CD4-positive, alpha-beta T cell treated with Interleukin-17A for 1 hour (primary cell): ENCODE measurements at places on chromosomes 2 and 18.

- no peak for DNase-seq
These were observed 56.0 kb upstream of the DSG1 start for GRCh38 chr18:31261792-31262582.

DNA sequence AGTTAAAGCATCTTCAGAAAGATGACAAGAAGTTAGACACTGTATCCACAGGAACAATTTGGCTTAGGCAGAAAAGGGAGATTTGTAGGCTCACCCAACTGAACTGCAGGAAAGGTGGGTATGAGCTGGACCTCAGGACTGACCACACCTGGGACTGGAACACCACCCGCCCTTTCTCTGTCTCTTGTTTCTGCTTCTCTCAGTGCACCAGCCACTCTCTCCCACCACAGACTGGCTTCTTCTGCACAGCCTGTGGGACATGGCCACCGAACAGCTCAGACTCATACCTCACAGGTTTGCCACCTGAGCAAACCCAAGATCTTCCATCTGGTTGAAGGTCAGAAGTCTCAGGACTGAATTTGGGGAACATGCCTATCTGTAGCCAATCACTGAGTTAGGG, 14.2 kb upstream of the MALT1 start:
- no peak for DNase-seq

DNA sequence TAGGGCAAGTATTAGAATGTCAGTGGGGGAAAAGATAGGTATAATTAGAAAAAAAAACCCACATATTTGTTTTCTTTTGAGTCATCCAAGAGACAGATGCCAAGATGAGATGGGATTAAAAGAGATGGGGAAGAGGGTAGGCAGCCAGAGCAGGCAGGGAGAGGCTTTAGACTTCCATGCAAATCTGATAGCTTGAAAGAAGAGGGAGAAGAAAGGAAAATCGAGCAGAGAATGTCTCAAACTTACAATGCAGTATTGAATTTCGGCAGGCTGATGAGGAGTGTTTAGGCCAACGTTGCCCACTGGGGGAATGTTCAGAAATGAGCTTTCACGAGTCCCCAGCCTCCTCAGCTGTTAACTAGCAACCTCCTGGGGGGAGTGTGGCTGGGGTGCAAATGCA, 91.3 kb downstream of the SPATS2L start:
- DNase-seq, result no peak

- no peak for DNase-seq
These were observed 18.8 kb upstream of the TMX3 start for GRCh38 chr18:68733707-68734106.

DNA sequence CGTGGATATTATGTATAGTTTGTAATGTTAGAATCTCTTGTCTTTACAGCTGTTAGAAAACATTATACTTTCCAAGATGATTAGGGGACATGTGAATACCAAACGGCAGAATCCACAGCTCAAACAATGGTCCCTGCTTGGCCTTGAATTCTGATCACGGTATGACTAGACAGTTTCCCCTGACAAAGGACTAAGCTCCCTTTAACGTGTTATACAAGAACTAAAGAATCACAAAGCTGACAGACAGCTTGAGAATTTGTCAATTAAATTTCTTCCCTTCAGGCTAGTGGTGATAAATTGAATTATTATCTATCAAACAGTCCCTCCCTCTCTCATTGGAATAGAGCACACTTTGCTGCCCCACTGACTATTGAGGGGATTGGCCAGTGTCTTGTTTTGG, 359.2 kb upstream of the ID2 start:
- DNase-seq, result no peak

DNA sequence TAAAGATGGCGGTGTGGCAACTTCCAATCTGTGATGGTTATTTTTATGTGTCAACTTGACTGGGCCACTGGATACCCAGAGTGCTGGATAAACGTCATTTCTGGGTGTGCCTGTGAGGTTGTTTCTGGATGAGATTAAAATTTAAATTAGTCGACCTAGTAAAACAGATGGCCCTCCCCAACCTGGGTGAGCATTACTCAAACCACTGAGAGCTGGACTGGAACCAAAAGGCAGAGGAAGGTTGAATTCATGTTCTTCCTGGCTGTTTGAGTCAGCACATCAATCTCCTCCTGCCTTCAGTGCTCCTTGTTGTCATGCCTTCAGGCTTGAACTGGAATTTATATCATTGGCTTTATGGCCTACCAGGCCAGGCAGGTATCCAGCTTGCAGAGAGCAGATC, 190.8 kb upstream of the RGPD4 start:
- no peak for DNase-seq
